ENCODE measurements at places on chromosomes 12 and 14. TPM values are rescaled to one million over a fixed set of nuclear protein-coding genes. Genes with fewer than 3 reads are reported as not detected.

MYF5 gene
- total RNA-seq = not detected

KRT77 gene
- not detected for total RNA-seq

ARMH4 gene
- 15.8 TPM for total RNA-seq

PTPRR gene
- total RNA-seq = 0.25 TPM

CD163 gene
- not detected for total RNA-seq

CMA1 gene
- not detected for total RNA-seq

MMP19 gene
- total RNA-seq = 3.7 TPM

AQP6 gene
- total RNA-seq = under 0.01 TPM

OTX2 gene
- total RNA-seq = not detected

NKX2-8 gene
- not detected for total RNA-seq

VRTN gene
- total RNA-seq = not detected

GPRC5A gene
- 36.7 TPM for total RNA-seq

TTC9 gene
- total RNA-seq = 6.5 TPM

GLT8D2 gene
- total RNA-seq = 10.9 TPM

DLK1 gene
- total RNA-seq = 1.1 TPM

SEL1L gene
- 26.2 TPM for total RNA-seq

CLEC1B gene
- total RNA-seq = not detected

IFNG-AS1 gene
- not detected for total RNA-seq

CIT gene
- total RNA-seq = 44.6 TPM

HNRNPA1 gene
- total RNA-seq = 330 TPM

P2RX7 gene
- total RNA-seq = 0.13 TPM

SPTB gene
- 1.8 TPM for total RNA-seq

TAS2R42 gene
- total RNA-seq = not detected

TIMELESS gene
- 33.7 TPM for total RNA-seq

PLEKHG7 gene
- not detected for total RNA-seq

CLEC4A gene
- total RNA-seq = not detected

ERP27 gene
- 0.33 TPM for total RNA-seq

CD4 gene
- total RNA-seq = 0.33 TPM

RAD9B gene
- total RNA-seq = 0.16 TPM

BIN2 gene
- not detected for total RNA-seq

RNASE1 gene
- not detected for total RNA-seq

C14orf39 gene
- not detected for total RNA-seq

TAS2R13 gene
- 0.38 TPM for total RNA-seq

KCNMB4 gene
- 1.9 TPM for total RNA-seq

DHH gene
- total RNA-seq = 0.13 TPM

NPAS3 gene
- under 0.01 TPM for total RNA-seq

PLEKHD1 gene
- total RNA-seq = under 0.01 TPM

ADAM21 gene
- total RNA-seq = under 0.01 TPM

TMTC3 gene
- total RNA-seq = 18.1 TPM

RNASE7 gene
- total RNA-seq = not detected

CPNE6 gene
- not detected for total RNA-seq

TMEM179 gene
- total RNA-seq = not detected

NELL2 gene
- 0.49 TPM for total RNA-seq

PZP gene
- not detected for total RNA-seq

DNAI7 gene
- total RNA-seq = not detected

OR6C2 gene
- total RNA-seq = not detected

LTBR gene
- 89.3 TPM for total RNA-seq

TMCC3 gene
- 4.9 TPM for total RNA-seq

Measured in mesangial cell (primary cell).